CD4-positive, alpha-beta T cell treated with Interleukin-12 subunit alpha and Interleukin-12 subunit beta, for 1 hour (primary cell): ENCODE measurements at places on chromosomes 12 and 14.

DNA sequence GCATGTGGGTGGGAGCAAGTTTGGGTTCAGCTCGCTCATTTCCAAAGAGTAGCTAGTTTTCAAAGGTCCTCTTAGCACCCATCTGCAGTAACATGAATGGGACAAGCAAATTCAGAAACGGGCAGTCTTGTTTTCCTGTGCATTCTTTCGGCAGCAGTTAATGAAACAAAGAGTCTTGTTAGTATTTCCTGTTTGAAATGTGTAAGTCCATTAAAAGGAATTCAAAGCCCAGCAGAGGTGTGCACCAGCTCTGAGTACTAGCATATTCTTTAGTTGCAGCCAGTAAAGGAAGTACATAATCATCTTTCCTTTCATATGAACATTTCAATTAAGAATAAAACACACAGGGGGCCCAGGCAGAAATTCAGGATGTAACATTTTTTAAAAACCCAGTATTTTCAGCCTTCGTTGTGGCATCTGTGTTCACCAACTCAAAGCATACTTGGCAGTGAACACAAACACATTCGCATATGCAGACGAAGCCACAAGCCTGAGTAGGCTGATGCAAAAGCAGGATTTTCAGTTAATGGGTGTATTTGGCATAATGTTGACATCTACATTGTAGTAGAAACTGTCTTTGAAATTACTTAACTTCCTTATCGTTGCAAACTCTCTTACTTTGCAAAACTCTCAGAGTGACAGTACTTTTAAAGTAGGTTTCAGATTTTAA lies 570.0 kb upstream of the FLRT2 start:
- no peak for DNase-seq

GRCh38 chr12:47277972-47278448 lies 198.3 kb upstream of the AMIGO2 start:
- no peak for DNase-seq

DNA sequence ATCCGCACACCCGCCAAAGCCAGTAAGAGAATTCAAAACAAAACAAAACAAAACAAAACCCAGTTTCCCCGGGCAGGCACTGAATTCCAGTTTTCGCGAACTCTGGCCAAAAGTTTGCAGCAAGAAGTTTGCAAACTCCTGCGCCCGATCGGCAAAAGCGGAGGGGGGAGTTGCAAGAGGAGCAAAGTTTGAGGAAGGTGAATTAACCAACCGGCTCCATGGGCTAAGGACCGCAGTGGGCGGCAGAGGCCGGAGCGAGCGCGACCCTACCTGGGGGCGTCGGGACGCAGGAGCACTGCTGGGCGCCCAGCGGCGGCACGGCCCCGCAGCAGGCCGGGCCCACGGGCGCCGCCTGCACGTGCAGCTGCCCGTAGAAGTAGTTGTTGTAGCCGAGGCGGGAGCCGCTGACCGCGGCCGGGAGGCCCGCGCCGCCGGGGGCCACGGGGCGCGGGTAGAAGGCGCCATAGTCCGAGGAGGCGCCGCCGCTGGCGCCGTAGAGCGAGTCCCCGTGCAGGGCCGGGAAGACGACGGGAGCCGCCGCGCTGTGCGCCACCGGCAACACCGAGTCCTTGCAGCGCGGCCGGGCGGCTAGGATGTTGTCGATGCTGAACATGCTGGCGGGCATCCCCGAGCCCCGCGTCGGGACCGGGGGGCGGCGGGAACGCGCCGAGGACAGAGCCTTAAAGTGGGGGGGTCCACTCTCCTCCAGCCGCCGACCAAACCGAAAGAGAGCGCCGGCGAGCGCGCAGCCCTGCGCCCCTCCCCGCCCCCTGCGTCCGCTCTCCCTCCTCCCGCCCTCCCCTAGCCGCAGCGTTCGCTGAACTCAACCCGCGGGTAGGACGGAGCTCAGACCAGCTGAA lies at the start of gene GSC:
TSS of gene GSC (minus strand) at position 723 of the 860 bp plus-strand sequence. CDS start at position 625, 98 bp downstream.
- DNase-seq, result no peak

DNA sequence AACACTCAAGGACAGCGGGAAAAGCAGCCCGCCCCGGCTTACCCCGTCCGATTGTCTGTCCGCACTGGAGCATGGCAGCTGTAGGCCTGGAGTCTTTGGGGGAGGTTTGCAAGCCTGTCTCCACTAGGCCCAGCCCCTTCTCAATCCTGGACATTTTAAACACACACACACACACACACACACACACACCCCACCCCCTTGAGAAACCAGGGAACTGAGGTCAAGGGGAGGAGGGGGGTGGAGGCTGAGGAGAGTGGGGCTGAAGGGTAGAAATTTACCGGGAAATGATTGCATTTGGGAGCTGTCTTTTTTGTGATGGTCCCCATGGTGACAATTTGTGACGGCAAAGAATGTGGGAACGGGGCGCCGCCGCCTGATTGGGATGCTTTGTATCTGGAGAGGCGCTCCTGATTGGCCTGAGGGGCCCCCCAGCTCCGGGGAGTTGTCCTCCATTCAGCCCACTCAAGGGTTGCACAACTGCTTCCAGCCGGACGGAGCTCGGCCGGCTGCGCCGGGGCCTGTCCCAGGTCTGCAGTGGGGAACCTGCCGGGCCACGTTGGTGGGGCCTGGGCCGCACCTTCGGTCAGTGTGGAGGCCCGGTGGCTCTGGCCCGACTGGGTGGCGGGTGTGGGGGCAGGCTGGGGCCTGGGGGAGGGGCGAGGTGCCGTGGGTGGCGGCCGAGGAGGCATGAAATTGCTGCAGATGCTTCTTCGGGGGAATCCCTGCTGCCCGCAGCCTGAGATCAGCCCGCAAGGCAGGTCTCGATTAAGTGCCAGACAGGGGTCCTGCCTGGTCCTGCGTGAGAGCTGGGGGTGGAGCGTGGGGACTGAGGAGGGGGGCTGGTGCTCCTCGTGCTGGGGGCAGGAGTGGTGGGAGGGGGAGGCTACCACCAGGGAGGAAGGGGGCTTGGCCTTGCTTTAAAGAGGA lies at the start of gene FAM181A:
TSS of gene FAM181A (plus strand) at position 472 of the 927 bp plus-strand sequence. CDS start 942 bp downstream, outside the sequence.
- DNase-seq, result no peak

GRCh38 chr14:64639340-64639821 lies 64.8 kb upstream of the PLEKHG3 start:
- no peak for DNase-seq

- DNase-seq, result no peak
Observed at GRCh38 chr14:43540948-43541347, 966.1 kb downstream of the FSCB start.

DNA sequence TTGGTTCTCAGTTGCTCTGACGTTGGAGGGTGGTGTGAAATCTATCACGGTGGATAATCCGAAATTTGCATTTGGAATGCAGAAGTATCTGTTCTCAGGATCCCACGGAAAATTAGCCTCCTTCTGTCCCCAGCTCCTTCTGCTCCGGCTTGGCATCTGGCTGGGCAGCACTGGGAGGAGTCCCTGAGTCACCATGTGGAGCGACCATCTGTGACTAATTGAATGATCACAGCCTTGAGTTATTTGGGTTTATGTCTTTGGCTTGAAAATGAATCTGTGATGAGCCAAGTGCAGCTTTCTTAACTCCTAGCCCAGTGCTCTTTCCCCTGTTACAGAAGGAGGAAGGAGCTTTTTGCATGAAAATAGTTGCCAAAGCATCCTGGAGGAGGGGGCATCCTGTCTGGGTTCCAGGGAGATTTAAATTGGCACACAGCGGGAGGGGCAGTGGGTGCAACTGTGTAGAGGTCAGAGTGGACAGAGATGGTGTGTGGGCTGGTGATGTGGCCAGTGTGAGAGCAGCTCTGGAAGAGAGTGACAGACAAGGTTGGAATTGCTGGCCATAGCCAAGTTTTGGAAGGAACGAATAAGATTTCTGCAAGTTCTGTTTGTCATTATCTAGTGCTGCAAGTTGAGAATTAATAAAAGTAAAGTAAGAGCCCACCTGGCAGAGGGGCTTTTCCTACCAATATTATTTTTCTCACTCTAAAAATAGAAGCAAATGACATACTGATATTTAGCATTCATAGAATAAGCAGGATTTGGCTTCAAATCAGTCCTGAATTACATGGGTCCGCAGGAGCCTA lies 74.4 kb downstream of the SLC24A4 start:
- DNase-seq, result no peak

- DNase-seq, result no peak
Observed at GRCh38 chr14:96580566-96580965, 78.4 kb downstream of the PAPOLA start.
